NCI-H2171 treated with DMSO at 0.1 percent for 48 hours (cell line): ENCODE measurements at places on chromosomes 13 and 19.

DNA sequence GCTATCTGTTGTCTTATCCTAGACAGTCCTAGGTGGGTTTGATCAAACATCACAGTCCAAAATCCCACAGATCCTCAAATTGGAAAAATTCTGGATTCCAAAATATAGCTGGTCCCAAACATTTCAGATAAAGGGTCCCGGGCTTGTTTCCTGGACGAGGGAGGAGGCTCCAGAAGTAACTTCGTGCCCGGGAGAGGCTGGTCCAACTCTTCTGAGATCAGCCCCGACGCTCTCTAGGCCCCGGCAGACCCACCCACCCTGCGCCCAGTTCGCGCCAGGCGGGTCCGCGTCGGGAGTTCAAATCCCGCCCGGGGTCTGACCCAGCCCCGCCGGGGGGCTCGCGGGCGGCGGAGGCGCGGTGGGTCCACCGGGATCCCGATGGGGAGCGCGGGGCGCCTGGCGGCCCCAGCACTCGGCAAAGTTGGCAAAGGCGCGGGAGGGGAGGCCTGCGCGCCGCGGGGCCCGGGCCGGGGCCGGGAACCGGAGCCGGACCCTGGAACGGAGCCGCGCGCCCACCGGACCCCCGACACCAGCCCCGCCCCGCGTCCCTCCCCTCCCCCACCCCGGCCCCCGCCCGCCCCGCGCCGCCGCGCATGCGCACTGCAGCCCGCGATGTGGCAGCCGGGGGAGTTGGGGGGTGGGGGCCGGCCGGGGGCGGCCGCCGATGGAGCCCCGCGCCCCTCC is 513 bp downstream of the MIER2 start:
- no peak for DNase-seq

DNA sequence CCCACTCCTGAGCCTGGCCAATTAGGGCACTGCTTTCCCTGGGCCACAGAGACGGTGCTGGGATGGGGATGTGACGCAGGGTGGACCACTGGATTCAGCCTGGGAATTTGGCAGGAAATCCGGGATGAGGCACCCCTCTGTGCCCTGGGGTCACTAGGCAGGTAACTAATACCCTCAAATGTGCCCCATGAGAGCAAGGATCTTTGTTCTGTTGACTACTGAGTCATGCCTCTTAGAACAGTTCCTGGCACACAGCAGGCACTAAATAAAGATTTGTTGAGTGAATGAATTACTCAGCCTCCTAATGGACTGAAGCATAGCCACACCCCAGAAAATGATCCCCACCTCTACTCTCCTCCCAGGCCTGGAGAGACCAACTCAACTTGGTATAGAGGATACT is 15.9 kb downstream of the OPA3 start:
- DNase-seq = no peak

DNA sequence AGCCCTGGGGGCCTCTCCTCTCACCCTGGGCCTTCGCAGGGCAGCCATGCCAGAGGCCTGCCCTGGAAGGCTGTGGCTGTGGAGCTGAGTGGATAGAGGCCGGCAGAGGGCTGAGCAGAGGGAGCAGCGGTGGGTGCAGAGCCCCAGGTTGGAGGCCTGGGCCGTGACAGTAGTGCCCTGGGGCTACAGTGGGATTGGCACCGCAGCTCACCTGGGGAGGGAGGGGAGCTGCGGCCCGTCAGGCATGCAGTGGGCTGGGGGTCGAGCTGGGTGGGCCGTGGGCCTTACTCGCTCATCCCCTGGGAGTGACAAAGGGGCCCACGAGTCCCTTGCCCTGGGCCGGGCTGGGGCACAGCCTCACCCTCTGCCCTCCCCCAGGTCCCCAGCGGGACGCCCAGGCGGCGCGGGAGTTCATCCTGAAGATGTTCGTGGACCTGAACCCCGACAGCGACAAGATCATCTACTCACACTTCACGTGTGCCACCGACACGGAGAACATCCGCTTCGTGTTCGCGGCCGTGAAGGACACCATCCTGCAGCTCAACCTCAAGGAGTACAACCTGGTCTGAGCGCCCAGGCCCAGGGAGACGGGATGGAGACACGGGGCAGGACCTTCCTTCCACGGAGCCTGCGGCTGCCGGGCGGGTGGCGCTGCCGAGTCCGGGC is 15.1 kb upstream of the GNA15 start:
- DNase-seq = no peak

DNA sequence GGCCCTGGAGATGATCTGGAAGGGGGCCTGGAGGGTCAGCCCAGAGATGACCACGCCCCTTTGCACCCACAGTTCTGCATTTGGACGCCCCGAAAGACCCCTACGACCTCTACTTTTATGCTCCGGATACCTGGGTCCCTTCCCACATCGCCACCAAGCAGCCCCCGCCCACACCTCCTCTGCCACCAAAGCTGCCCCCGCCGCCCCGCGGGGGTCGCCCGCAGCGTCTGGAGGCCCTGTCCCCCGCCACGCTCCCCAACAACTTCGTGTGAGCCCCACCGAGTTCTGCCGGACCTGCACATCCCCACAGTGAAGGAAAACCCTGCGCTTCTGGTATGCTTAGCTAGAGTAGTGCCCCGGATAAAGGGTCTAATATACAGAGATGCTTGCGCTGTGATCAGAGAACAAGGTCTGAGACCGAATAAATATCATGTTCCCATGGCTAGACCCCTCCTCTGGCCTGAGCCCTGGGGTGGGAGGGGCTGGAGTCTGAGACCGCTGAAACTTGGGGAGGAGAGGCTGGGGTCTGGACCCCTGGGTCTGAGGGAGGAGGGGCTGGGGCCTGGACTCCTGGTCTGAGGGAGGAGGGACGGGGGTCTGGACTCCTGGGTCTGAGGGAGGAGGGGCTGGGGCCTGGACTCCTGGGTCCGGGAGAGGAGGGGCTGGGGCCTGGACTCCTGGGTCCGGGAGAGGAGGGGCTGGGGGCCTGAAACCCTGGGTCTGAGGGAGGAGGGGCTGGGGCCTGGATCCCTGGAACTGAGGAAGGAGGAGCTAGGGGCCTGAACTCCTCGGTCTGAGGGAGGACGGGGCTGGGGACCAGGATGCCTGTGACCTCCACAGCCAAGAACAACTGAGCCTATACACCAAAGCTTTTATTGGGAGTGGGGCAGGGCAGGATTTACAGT is 3.6 kb downstream of the GFY start:
- DNase-seq = no peak

DNA sequence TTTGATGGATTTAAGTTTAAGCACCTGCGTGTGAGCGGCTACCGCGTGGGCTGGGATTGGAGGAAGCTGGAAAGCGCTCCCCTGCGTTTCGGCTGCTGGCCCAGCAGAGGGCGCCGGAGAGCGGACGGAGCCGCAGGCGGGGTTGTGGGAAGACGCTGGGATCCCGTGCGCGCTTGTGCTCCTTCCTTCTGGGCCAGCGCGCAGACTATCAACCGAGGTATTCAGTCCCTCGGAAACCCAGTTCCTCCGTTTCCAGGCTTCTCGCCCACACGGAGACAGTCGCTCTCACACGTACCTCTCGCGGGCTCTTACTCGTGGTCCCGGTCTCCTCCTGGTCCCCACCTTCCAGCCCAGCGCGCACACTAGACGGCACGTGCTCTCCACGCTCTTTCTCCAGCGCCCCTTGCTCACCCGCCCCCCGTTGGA is 28.8 kb downstream of the EPN1 start:
- no peak for DNase-seq

GRCh38 chr19:33203529-33203928 is 9.4 kb downstream of the LRP3 start:
- no peak for DNase-seq

GRCh38 chr19:57079656-57080055 is 40.1 kb upstream of the USP29 start:
- DNase-seq = no peak

GRCh38 chr19:19531951-19532805 is 3.5 kb downstream of the YJEFN3 start:
- peak; percentile 40 for DNase-seq

DNA sequence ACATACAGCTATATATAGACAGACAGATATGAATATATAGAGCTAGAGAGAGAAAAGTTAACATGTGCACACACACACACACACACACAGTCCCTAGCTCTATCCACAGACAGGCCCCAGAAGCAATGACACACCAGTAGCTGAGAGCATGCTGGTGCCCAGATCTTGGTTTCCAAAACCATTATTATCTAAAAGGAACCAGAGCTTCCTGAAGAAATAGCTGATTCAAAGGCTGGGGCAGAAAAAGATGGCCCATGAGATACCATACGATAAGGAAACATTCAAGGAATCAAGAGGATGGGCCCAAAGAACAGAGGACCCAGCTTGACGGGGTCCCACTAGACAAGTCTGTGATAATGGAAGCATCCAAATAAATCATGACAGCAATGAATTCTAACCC is 53.4 kb downstream of the ABCC4 start:
- DNase-seq = no peak

- DNase-seq = no peak
Measured at GRCh38 chr13:77725071-77725470, 27.6 kb downstream of the SLAIN1 start.

DNA sequence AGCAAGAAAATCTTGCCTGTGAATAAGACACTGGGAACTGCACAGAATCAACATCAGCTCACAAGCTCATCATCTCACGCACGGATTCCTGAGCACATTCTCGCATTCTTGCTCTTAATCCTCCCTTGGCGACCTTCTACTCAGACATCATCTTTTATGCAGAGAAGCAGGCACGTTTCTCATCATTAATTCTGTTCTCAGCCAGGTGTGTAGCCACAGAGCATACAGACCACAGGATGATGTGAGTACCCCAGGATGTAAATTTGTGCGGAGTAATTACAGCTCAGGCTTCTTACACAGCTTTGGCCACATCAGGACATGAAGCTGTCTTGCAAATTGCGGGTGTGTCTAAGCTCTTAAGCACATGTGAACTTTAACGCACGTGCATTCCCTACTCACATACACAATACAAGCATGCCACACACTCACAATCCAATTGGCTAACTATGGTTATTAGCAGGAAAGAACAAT is 36.5 kb upstream of the SACS start:
- no peak for DNase-seq

DNA sequence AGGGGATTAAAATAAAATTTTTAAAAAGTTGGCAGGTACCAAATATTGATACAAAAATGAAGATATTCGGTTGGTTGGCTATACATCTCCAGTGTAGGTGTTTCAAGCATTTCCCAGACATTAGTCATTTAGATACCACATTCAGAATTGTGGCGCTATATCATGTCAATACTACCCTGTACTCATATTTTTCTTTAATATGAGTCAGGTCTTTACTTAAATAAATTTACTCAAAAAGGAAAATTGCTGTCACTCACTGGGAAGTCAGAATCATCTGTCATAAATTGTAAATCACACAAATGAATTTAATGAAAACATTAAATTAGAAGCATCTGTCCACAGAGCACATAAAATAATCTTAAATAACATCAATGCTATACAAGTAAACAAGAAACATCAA is 134.2 kb downstream of the TSHZ3 start:
- DNase-seq = no peak
